ENCODE measurements at places on chromosomes 2 and 18.

- peak; percentile 31 for DNase-seq
These were observed 2.9 kb downstream of the LRATD1 start for GRCh38 chr2:14635391-14635871.

DNA sequence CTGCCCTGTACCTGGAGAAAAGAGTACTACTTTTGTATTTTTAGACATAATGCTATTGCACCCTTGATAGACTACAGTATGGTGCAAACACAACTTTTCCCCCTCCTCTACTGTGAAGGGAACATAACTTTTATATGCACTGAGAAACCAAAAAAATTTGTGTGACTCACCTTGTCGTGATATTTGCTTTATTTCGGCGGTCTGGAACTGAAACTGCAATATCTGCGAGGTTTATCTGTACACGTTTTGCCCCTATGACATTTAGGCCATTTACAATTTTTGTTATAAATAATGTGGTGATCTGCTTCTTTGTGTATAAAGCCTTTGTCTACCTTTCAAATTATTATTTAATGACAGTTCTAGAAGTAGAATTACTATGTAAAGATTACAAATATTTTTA lies 34.4 kb upstream of the AAK1 start:
- DNase-seq = no peak

DNA sequence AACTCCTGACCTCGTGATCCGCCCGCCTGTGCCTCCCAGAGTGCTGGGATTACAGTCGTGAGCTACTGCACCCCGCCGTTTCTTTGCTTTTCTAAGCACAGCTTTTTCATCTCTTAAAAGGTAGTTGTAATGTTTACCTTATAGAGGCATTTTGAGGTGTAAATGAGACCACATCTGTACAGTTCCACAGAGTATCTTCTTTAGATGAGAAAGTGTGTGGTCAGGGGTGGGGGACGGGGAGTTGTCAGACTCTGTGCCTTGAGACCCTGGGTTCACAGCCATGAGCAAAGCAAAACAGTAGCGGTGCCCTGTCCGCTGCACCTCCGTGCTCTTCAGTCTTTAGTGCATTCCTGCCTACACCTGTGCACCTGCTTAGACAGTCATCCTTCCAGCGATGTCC lies 251.6 kb downstream of the ZNF407 start:
- no peak for DNase-seq

DNA sequence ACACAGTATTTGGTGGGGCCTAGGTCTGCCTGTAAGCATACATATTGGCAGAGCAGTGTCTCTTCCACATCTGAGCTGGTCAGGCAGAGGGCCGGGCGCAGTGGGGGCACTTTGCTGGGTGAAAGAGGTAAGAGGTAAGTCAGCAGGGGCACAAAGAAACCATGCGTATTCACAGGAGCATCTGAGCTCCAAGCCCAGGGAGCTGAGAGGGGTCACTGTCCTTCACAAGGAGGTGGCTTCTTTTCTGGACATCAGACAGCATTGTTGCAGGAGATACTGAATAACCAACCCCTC lies 201.7 kb downstream of the AGAP1 start:
- no peak for DNase-seq

- peak; percentile 5 for DNase-seq
These were observed 479.1 kb upstream of the NRXN1 start for GRCh38 chr2:51511002-51511401.

GRCh38 chr18:56373601-56374000 lies 264.8 kb downstream of the TXNL1 start:
- DNase-seq = no peak

DNA sequence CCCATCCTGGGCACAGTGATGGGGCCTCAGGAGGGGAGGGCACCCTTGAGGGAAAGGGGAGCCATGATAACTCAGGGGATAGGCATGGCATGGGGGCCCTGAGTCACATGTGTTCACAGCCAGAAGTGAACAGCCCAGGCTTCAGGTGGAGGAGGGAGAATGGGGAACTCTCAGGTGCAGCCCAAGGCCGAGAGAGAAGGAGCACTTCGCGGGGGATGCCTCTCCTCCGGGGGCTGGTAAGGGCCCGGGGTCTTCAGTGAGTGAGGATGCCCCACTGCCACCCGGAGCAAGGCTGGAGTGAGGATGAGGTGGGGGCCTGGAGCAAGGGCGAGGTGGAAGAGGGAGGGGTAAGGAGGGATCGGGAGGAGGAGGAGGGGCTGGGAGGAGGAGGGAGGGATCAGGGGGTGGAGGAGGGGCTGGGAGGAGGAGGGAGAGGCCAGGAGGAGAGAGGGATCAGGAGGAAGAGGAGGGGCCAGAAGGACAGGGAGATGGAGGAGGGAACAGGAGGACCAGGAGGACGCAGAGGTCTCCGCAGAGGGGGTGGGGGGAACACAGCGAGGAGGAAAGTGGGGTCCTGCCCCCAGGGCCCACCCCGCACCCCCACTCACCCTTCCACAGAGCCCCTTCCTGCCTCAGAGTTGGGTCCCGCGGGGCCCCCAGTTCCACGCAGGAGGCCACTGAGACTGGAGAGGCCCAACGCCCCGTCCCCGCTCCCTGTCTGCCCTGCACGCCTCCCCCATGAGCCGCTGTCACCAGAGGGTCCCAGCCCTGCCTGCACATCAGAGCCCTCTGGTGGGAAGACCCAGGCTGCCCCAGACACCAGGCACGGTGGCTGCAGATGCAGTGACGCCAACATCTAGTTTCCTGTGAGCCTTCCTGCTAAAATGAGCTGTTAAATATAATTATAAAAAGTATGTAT lies 42.8 kb downstream of the RAMP1 start:
- no peak for DNase-seq

DNA sequence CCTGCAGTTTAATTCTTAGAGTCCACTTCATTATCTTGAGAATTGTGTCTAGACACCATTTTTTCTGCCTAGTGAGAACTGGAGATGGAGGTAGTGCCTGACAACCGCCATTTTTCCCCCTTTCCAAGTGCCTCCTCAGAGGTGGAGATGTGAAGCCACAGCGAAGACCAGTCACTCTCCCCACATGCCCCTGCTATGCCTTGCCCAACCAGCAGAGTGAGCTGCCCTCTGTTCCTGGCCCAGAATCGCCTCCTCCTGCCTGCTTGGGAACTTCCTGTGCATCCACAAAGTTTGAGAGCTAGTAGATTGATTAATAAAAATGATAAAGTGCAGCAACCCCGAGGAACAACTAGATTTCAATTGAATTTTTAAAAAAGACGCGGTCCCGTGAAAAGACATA lies 123.3 kb downstream of the CLIP4 start:
- DNase-seq = peak; percentile 61

- no peak for DNase-seq
These were observed 83.6 kb downstream of the FHOD3 start for GRCh38 chr18:36381075-36381474.

GRCh38 chr2:45908316-45909170 lies 257.1 kb downstream of the PRKCE start:
- DNase-seq = no peak
